ENCODE measurements at places on chromosomes 6 and 20.

- no peak for DNase-seq
- H3K36me3 ChIP-seq = no peaks in the 10 kb centered on the region
- no peaks in the 10 kb centered on the region for H3K4me1 ChIP-seq
- H3K27me3 ChIP-seq = no peaks in the 10 kb centered on the region
- no peak overlapping the region for H3K4me3 ChIP-seq
- H3K27ac ChIP-seq = no peak overlapping the region
Measured at GRCh38 chr6:113317891-113318574, 539.1 kb upstream of the MARCKS start.

DNA sequence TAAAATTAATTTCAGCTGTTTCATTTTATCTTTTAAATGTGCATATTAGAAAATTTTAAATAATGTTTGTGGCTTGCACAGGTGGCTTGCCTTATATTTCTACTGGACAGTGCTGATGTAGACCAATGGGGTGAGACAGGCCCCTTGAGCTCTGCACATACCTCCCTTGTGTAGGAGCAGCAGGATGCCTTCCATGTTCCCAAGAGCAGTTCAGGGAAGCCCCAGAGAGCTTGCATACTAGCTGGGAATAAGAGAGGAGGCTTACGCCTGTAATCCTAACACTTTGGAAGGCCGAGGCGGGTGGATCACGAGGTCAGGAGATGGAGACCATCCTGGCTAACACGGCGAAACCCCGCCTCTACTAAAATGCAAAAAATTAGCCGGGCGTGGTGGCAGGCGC, 61.4 kb downstream of the RFPL4B start:
- no peak overlapping the region for H3K4me3 ChIP-seq
- H3K4me1 ChIP-seq = no peaks in the 10 kb centered on the region
- no peaks in the 10 kb centered on the region for H3K27me3 ChIP-seq
- H3K36me3 ChIP-seq = no peaks in the 10 kb centered on the region

DNA sequence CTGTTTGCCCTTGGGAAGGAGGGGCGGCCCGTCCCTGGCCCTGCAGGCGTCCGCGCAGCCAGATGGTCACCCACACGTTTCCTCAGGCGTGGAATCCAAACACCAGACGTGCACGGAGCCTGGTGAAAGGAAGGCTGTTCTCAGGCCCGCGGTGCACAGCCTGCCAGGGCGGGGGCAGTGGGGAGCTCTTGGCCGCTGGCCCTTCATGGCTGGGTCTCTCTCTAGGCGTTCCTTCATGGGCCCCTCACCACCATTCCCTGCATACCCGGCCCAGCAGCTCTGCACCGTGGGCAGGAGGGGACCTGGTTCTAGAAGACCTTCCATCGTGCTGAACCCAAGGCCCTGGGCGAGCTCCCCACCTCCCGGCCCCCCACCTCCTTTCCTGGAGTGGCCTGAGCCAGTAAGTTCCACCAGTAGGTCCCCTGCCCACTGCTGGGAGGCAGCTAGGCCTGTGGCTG, 30.4 kb upstream of the SMOC2 start:
- no peaks in the 10 kb centered on the region for H3K36me3 ChIP-seq
- no peak overlapping the region for H3K4me3 ChIP-seq
- H3K4me1 ChIP-seq = no peaks in the 10 kb centered on the region
- no peak for DNase-seq

- no peaks in the 10 kb centered on the region for H3K4me1 ChIP-seq
- H3K27ac ChIP-seq = peak overlapping the region; percentile 100
- no peaks in the 10 kb centered on the region for H3K27me3 ChIP-seq
Measured at GRCh38 chr6:35495258-35496035, 1.4 kb downstream of the TEAD3 start.

DNA sequence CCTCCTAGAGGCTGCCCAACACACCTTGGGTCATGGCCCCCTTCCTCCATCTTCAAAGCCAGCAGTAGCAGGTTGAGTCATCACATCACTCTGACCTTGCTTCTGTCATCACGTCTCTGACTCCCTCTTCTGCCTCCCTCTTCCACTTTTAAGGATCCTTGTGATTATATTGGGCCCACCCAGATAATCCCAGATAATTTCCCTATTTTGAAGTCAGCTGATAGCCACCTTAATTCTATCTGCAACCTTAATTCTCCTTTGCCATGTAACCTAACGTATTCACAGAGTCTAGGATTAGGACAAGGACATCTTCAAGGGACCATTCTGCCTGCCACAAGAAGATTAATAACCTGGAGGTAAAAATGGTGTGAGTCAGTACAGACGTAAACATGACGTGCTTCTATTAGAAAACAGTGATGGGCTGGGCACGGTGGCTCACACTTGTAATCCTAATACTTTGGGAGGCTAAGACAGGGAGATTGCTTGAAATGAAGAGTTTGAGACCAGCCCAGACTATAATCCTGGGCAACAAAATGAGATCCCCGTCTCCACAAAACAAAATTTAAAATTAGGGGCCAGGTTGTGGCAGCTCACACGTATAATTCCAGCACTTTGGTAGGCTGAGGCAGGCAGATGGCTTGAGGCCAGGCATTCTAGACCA, 3.3 kb downstream of the ZSWIM3 start:
- no peaks in the 10 kb centered on the region for H3K4me1 ChIP-seq
- H3K27ac ChIP-seq = no peak overlapping the region
- no peak overlapping the region for H3K4me3 ChIP-seq
- H3K27me3 ChIP-seq = no peaks in the 10 kb centered on the region

Measured in uterus (tissue), 4 donors.